Stimulated activated CD4-positive, alpha-beta T cell treated with anti-CD3 and anti-CD28 coated beads, Interleukin-15, amount 100 ng/mL, for 48 hours (primary cell): ENCODE measurements at places on chromosomes 16 and 17.
A peak's percentile ranks its signal among the peaks of the same experiment; 100 is the strongest.

- DNase-seq = no peak
Observed at GRCh38 chr16:29192329-29193247, 207.7 kb downstream of the LAT start.

- peak; percentile 36 for DNase-seq
Observed at GRCh38 chr17:45052052-45052772, 780 bp upstream of the DCAKD start.

DNA sequence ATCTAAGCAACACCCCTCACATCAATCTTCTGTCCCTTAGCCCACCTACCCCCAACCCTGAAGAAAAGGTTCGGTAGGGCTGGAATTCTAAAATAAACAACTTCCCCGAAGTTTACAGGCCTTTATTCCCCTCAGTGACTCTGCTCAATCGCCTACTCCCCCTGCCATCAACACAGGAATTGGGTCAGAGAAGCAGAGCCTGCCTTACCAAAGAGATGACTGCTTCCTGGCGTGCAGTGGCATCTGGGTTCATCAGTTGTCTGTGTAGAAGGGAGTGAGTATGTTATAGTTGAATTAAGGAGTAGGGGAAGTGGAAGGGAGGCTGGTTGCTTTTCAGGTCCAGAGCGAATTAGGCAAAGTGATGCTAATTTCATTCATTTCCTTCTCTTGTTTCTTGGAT is 12.7 kb downstream of the HEATR9 start:
- DNase-seq = no peak

DNA sequence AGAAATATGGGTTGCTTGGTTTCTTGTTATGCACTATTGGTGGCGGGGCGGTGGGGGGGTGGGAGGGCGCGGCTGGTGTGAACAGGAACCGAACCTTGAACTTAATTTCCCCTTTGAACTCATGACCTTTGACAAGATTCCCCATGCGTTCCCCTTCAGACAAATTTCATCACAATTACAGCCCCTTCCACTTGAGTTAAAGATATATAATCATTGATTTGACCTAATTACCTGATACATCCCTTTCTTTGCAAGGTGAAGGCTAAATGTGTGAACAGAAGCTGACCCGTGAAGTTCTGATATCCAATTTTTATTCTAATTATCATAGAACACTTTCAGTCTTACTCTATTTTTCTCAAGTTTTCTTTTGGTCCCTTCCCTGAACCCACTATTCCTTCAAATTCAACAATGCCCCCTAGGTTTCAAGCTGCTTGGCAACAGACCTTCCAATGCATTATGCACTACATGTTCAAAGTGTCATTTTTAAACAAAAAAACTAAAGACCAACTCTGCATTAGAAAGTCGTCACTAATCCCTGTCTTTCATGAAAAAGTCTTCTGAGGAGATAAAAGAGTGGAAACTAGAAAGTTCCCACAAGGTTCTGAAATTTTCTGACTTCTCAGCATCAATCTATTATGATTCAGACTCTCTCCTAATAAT is 116.8 kb downstream of the SKAP1 start:
- no peak for DNase-seq

DNA sequence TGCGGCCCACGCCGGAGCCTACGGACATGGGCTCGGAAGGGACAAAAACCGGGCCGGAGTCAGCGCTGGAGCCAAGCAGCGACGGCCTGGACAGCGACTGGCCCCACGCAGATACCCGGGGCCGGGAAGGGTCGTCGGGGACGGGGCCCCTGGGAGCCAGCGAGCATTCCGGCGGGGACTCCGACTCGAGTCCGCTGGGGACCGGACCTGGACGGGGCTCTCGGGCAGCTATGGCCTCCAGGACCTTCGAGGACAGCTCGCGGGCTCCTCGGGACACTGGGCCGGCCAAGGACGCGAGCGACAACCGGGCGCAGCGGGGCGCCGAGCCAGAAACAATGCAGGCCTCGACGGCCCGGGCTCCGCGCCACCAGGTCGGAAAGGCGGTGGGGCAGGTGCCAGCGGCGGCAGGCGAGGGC is 1.0 kb downstream of the MYO15B start:
- DNase-seq = no peak

GRCh38 chr16:57611181-57611580 is 17.2 kb upstream of the ADGRG1 start:
- DNase-seq = no peak

DNA sequence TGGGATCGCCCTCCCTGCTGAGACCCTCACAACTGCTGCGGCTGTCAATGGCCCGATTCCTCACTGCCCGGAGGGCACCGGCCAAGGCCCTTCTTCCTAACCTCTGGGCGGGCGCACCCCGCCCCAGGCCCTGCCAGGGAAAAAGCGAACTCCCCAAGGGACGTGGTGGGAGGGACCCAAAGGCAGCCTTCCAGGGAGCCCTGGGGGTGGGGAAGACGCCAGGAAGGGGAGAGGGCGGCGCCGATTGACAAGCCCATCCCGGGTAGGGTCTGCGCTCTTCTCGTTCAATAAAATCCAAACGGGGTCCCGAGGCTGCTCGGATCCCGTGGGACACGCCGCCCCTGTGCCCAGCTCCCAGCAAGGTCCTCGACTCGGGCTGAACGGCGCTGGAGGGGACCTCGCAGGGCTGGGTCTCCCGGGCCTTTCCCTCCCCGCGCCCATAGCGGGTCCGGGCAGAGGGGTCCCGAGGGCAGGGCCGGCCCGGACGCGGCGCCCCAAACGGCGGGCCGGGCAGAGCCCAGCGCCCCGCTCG is 416 bp downstream of the KIFC3 start:
- DNase-seq = no peak

DNA sequence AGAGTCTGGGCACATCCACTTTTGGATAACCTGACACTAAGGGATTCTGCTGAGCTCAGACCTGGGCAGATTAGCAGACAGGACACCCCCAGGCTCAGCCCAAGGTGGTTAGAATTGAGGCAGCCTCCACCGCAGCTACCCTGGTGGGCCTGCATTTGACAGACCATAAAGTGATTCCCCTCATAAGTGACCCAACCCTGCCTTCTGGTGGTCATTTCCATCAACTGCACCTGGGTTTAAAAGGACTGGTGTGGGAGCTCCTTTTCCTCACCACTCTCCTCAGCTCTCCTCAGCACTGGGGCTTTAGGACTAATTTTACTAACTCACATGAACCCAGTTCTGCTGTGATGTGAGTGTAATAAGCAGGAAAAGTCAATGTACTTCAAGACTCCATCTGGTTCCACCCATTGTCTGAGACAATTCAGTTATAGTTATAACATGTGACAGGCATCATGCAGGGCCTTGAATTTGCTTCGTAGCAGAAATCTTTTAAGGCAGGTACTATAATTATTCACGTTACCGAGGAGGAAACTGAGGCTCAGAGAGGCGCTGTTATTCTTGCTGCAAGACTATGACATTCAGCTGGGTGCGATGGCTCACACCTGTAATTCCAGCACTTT is 42.5 kb downstream of the MYH3 start:
- no peak for DNase-seq

DNA sequence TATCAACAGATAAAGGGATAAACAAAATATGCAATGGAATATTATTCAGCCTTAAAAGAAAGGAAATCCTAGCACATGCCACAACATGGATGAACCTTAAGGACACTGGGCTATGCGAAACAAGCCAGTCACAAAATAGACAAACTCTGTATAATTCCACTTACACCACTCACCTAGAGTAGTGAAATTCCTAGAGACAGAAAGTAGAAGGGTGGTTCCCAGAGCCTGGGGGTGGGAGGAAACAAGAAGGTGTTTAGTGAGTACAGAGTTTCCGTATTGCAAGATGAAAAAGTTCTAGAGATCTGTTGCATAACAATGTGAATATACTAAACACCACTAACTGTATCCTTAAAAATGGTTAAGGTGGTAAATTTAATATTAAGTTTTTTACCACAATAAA is 10.0 kb downstream of the SPOP start:
- DNase-seq = no peak

GRCh38 chr17:1961189-1961588 is 63.9 kb downstream of the RTN4RL1 start:
- DNase-seq = no peak

- no peak for DNase-seq
Observed at GRCh38 chr17:699345-699744, 15.3 kb downstream of the VPS53 start.

- DNase-seq = no peak
Observed at GRCh38 chr16:69859105-69859989, 91.8 kb upstream of the CLEC18A start.

- no peak for DNase-seq
Observed at GRCh38 chr16:5347561-5347960, 250.0 kb upstream of the EEF2KMT start.

DNA sequence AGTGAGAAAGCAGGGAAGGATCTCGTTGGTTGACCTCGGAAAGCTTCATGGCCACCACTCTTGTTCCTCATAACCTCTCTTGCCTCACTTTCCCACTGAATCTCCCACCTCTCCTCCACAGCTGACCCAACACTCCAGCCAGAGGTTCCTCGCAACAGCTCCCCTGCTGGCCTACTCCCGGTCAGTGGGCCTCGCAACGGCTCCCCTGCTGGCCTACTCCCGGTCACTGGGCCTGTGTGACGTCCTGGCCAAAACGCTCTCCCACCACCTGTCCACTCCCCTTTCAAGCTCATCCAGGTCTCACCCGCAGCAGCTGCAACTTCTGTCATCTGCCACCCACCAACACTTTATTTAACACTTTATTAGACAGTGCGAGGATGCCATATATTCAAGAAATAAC is 149.1 kb downstream of the VPS53 start:
- DNase-seq = no peak

DNA sequence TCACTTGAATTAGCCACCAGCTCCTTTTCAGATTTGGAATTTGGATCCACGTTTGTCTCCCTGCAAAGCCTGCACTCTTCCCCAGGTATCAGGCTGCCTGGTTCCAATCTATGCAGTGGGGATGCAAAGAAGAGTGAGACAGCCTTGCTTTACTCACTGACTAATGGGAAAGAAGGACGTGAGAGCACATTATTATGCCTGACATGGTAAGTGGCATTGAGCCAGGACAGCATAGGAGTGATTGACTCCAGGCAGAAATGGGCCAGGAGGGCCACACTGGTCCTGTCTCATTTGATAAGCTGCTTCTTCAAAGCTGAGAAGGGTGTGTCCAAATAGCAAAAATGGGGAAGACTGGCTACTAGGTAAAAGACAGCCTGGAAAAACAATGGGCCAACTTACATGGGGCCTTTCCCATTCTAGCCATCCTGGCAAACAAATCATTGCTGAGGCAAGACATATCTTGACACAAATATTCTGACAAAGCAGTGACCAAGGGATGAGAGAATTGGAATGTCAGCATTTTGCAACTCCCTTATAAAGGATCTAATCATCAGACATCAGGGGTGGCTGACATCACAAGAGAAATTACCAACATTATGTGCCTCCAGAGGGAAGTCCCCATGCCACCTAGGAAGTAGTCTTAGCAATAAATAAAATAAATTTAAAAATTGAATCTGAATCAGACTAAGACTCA is 38.6 kb downstream of the CDH11 start:
- DNase-seq = no peak

GRCh38 chr16:61616088-61616487 is 420.1 kb downstream of the CDH8 start:
- no peak for DNase-seq

DNA sequence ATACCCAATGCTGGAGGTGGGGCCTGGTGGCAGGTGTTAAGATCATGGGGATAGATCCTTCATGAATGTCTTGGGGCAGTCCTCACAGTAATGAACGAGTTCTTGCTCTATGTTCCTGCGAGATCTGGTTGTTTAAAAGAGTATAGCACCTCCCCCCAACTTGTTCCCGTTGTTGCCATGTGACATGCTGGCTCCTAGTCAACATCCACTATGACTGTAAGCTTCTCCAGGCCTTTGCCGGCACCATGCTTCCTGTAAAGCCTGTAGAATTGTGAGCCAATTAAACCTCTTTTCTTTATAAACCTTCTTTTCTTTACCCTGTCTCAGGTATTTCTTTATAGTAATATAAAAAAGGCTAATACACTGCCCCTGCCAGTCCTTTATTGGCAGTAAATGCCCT is 33.3 kb downstream of the RANBP10 start:
- no peak for DNase-seq

DNA sequence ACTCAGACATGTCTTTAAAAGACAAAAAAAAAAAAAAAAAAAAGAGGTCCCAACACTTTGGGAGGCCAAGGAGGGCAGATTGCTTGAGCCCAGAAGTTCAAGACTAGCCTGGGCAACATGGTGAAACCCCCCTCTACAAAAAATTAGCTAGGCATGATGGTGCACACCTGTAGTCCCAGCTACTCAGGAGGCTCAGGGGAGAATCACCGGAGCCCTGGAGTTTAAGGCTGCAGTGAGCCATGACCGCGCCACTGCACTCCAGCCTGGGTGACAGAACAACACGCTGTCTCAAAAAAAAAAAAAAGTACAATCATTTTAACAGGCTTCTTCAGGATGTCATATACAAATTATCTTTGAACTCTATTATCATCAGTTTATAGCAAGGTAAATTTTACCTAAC is 22.0 kb downstream of the C16orf87 start:
- no peak for DNase-seq

- no peak for DNase-seq
Observed at GRCh38 chr17:79135628-79136405, 61.2 kb downstream of the ENGASE start.

DNA sequence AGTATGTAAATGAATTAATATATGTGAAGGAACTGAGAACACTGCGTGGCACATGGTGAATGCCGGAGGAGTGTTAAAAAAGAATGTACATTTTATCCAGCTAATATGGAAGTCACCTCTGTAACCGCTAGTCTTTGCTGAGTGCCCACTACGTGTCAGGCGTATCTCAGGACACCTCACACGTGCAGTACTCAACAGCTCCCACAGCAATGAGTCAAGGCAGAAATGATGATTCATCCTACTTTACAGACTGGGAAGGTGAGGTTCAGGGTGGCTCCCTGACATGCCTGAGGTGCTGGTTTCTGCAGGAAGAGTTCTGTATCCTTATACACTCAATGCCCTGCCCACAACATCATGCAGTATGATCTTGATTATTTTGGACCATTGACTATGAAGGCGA is 487.0 kb downstream of the HAPSTR1 start:
- DNase-seq = no peak

GRCh38 chr17:72432881-72433280 is 312.1 kb downstream of the SOX9 start:
- no peak for DNase-seq

- no peak for DNase-seq
Observed at GRCh38 chr17:27153005-27153404, 140.9 kb upstream of the WSB1 start.

DNA sequence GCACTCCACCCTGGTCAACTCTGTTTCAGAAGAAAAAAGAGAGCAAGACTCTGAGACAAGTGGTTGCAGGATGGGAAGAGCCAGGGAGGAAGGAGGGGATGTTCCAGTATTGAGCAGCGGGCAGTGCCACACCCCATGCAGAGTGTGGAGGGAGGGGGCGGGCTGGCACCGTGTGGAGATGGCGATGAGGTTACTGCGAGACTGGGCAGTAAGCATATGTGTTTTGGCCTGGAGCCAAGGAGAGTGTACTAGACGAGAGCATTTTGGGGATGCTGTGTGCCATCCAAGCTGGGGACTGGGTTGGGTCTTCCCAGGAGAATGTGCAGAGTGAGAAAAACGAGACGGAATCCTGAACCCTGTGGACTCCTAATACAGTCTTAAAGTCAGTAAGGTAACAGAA is 3.4 kb downstream of the TBC1D24 start:
- DNase-seq = no peak
